Mesendoderm (in vitro differentiated cells): ENCODE measurements at places on chromosomes 13 and 19.
A peak's percentile ranks its signal among the peaks of the same experiment; 100 is the strongest.

DNA sequence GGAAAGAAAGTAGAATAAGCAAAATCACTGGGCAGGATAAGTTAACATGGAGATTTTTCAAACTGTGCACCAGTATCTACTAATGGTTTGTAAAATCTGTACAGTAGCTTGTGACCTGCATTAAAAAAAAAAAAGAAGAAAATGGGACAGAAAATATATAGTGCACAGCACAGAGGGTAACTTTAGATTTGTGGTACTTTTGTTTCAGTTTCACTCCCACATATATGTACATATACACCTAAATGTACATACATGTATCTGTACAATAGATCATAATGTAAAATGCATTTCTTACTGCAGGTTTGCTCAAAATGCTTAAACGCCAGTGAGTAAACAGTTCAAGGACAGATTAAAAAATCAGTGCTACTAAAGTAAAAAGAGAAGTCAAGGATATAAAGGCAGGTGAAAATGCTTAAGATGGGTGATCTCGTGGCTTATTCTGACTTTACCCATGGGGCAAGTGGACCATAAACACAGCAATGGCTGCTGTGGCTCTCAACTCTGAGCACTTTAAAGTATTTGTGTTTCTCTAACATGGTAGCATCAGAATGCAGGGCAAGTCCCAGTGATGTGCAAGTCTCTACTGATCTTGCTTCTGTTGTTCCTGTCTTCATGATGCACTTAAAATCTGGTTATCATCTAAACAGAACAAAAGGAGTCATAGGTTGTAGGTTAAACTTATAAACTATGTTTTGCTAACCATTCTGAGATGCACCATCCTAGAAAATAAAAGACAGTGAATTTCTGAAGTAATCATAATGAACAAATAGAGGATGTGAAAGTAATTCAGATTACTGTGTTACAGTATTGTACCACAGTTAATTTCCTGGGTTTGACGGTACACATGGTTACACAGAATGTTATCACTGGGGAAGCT, 112.3 kb downstream of the MIPEP start:
- no peak for DNase-seq

DNA sequence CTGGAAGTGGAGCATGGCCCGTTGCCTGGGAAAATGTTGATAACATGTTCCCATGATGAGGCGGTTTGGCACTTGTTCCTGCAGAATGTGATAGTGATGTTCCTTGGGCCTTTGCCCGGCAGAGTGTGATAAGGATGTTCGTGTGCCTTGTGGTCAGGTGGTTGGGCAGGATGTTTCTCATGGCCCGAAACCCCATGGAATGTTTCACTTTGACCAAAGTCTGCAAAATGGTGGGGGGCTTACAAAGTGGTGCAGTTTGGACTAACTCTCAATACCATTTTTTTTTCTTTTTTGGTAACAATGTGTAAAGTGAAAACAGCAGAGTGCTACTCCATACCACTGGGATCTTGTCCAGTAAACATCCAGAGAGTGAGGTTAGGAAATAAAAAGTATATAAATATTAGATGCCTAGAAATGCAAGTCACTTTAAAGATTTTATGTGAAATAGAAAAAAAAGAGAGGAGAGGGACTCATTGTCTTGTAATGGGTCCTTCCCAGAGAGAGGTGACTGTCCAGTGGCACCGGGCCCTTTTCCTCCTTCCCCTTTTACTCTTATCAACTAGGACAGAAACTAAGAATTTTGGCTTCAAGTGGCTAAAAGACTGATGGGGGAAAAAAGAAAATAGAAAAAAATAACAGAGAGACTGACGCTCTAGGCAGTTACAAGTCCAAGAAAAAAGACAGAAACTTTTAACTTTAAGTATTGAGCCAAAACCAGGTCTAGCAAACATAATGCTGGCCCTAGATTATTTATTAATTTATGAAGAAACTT, 5.7 kb downstream of the FPR3 start:
- no peak for DNase-seq

DNA sequence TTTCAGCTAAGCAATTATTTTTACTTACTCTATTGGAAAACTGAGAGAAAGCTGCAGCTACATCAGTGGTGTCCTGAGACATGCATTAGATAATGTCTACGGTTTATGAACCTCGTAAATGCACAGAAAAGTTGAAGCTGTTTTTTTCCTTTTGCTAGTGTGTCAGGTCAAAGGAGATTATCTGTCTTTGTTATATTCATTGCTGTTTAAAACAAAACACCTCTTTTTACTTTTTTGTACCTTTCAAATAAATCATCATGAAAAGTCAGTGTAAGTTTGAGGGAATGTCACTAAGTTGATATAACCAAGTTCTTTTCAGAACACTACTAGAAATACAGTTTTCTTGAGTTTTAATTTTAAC, 2.2 kb downstream of the NBEA start:
- DNase-seq = no peak

DNA sequence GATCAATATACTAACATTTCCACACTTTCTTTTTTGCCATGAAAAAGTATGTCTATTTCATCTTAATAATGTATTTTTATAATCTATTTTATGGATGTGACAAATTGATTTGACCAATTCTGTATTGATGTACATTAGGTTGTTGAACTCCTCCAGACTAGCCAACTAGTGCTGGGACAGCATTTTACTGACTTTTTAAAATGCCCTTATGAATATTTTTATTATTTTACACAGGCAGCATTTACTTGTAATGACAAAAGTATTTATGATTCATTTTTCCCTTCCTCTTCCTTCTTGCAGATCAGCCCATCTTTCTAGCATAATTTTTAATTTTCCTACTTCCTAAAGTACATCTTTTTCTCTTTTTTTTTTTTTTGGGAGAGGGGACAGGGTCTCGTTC, 918 bp upstream of the FUZ start:
- DNase-seq = no peak

- DNase-seq = peak; percentile 88
Observed at GRCh38 chr19:39502640-39503417, 4.1 kb downstream of the DLL3 start.

DNA sequence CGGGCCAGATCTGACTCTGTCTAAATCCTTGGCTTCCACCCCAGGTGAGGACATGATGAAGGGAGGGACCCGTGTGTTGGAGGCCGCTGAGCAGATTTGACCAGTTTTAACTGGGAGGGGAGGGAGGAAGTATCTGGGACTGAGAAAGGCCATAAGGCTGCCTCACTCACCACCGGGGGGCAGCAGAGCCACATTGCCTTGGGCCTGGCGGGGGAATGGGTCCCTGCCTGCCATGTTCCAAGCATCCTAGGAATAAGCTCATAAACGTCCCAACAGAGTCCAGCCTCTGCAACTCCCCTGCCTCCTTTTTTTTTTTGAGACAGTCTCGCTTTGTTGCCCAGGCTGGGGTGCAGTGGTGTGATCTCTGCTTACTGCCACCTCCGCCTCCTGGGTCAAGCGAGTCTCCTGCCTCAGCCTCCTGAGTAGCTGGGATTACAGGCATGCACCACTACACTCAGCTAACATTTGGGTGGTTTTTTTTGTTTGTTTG, 15.5 kb downstream of the MAST3 start:
- DNase-seq = peak; percentile 89

DNA sequence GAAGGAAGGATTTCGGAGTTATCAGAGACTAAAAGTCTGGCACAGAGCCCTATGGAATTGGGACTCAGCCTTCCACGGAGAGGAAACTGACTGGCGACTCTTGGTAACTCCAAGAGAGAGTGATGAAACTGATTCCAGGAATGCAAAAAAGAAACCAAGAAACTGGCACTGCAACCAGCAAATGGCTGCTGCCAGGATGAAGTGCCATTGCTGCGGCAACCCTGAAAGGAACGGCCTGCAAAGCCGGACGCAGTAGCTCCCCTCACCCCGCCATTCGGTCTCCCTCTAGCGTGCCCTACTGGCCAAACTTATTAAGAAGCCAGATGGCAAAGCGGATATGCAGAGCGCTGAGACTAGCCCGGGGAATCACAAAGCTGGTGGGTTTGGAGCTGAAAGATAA, 236.0 kb downstream of the PCDH9 start:
- DNase-seq = peak; percentile 90

DNA sequence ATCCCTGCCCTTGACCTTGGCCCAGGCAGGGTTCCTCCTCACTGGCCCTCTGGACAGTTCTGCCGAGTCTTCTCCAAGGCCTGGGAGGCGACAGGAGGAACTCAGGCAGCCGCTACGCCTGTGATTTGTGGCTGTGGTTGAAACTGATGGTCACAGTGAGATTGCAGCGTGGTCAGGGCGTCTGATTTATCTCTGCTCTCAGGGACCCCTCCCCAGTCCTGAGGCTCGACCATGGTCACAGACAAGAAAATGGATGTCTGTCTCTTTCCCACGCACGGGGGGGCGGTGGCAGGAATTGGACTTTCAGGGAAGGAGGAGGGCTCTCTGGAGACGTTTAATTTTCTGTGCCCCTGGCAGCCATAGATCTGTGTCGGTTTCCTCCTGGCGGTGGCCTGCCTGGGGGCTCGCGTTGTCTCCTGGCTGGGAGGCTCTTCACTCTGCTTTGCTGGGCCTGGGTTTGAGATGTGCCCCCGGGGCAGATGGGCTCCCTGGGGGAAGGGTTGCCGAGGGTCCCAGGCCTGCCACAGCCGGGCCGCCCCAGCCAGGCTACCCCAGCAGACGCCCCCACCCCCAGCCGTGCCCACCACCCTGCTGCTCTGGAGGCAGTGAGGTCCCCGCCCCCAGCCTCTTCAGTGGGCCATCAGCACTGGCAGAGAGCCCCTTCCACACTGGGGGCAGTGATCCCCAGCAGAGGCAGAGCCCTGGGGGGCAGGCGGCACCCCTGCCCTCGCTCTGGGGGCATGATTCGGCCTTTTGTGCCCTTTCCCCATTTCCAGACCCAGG, 167.4 kb downstream of the KDM4B start:
- DNase-seq = no peak

GRCh38 chr13:73069206-73069805, 10.5 kb downstream of the KLF5 start:
- DNase-seq = no peak

DNA sequence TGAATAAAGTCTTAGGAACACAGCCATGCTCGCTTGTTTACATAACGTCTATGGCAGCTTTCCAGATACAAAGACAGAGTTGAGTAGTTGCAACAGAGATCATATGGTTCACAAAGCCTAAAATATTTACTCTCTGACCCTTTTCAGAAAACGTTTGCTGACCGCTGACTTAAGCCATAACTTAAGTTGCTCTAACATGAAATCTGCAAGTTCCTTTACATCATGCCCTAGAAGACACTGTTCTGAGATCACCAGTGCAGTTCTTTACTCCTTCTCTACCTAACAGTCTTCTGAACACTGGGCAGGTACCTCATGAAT, 166.4 kb downstream of the DCLK1 start:
- DNase-seq = no peak

GRCh38 chr19:35069696-35070095, 28.2 kb downstream of the HPN start:
- DNase-seq = no peak

GRCh38 chr13:44652962-44653660, 77.0 kb upstream of the TSC22D1 start:
- DNase-seq = no peak

DNA sequence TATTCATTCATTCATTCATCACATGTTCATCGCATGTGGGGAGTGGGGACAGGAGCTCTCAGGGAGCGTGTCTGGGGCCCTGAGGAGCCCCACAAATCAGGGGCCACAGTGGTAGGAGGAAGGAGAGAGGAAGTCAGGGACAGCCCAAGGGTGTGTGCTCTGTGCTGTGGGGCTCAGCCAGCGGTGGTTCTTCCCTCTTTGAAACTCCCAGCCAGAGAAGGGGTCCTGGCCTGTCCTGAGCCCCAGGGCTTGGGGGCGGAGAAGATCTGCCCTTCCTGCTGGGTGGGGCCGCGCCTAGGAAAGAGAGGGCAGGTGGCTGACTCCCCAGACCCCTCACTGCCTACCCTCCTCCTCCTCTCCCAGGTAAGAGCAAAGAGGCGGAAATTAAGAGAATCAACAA, 14.6 kb downstream of the AP2A1 start:
- DNase-seq = no peak

DNA sequence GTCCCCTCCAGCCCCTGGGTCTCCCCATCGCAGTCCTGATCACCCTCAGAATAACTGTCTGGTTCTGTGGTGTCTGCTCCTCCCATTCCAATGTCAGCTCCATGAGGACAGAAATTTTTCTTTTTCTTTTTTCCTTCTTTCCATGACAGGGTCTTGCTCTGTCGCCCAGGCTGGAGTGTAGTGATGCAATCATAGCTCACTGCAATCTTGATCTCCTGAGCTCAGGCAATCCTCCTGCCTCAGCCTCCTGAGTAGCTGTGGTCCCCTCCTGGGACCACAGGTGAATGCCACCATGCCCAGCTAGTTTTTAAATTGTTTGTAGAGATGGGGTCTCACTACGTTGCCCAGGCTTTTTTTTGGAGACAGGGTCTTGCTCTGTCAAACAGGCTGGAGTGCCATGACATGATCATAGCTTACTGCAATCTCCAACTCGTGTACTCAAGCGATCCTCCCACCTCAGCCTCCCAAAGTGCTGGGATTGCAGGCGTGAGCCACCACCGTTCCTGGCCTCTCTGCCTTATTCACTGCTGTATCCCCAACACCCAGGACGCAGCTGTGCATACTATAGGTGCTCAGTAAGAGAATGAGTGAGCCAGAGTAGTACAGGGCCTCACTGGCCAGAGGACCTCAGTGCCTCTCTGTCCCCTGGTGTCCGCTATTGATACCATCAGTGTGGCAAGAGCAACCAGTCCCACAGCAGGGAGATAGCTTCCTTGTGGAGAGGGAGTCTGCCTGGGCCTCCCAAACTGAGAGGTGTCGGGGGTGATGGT, 5.2 kb upstream of the DOCK6 start:
- DNase-seq = no peak

DNA sequence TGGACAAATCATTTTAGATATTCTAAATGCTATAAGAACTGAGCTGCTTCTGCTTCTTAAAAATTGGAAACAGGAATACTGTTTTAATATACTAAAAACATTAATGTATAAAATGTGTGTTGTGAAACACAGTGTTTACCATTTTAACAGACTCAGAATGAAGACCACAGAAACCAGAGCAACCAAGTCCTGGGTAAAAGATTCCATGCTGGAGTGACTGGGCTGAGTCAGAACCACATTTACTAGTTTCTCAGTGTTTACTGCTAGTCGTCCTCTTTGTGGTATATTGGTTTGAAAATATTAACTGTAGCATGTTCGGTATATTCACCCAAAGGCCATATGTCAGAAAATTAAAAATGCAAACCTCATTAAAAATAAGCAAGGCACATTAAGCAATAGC, 31.9 kb downstream of the ANKRD10 start:
- DNase-seq = no peak

GRCh38 chr13:84553227-84553626, 671.0 kb upstream of the SLITRK1 start:
- no peak for DNase-seq

GRCh38 chr19:47227352-47228167, 3.4 kb downstream of the BBC3 start:
- peak; percentile 100 for DNase-seq

- DNase-seq = peak; percentile 92
Observed at GRCh38 chr13:99067159-99067985, 89.5 kb upstream of the DOCK9 start.

GRCh38 chr19:11397089-11397610, 13.0 kb upstream of the EPOR start:
- DNase-seq = no peak

- DNase-seq = no peak
Observed at GRCh38 chr19:22257916-22258315, 28.3 kb upstream of the ZNF729 start.
